Stimulated activated CD8-positive, alpha-beta memory T cell treated with anti-CD3 and anti-CD28 coated beads, Interleukin-4, amount 100 ng/mL, for 4 hours (primary cell): ENCODE measurements at places on chromosomes 4 and X.

GRCh38 chr4:139214039-139214534, 37.1 kb upstream of the ELF2 start:
- DNase-seq = no peak

DNA sequence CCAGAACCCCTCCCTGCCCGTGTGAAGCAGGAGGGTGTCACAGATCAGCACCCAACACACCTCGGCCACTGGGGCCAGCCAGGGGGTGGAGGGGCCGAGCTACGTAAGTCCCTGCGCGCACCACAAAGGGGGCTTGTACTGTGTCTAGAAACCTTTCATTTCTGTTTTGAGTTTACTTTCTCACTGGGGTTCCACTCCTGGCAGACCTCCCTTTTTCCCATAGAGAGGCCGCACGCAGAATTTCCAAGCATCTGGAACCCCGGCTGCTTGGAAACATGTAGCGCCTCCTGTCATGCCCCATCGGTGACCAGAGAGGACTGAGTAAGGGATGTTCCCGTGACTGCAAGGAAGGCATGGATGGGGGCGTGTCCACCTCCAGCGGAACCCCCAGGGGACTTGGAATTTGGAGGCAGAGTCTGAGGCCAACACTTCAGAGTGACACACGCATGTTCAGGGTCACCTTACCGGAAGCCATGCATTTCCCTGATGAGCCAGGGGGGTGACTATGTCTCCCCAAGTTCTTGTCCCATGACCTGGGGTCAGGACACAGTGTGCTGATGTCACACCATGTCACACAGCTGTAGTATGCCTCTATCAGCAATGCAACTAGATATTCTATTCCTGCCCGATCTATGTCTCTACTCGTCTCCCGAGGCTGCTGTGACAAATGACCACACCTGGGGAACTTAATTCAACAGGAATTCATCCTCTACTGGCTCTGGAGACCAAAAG, 105.3 kb downstream of the DHRSX start:
- DNase-seq = no peak

DNA sequence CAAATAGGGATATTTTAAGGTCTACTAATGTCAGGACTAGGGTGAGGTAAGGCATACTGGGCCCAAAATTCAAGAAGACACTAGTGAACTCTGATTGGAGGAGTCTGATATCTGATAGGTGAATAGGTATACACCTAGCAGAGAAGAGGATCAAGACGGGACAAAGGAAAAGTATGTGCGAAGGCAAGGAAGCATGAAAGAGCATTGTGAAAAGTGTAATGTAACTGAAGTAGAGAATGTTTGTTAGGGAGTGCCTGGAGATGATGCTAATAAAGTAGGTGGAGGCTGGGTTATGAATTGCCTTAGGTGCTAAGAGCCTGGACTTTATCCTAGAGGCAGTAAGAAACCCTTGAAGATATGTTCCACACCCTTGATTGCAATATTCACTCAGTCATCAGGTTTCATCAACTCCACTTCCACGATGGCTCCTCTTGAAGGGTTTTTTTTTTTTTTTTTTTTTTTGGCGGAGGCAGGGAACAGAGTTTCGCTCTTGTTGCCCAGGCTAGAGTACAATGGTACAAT, 49.9 kb upstream of the XIAP start:
- no peak for DNase-seq

- no peak for DNase-seq
Measured at GRCh38 chrX:93528917-93529316, 144.5 kb downstream of the NAP1L3 start.

DNA sequence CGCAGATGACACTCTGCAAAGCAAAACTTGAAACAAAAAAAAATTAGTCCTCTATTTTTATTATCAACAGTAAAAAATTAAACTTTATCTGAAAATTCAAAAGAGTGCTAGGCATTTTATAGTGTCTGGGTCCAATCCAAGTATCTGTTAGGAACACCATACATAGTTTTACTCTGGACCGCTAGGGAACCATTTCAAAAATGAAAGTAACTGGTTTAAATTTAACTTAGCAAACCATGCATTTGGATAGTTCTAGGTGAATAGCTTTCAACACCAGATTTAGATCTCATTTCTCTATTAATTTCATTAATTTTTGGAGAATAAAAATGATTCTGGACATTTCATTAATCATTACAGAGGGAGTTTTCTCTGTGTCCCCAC, 1.2 kb downstream of the KLKB1 start:
- no peak for DNase-seq
